ENCODE measurements at places on chromosomes 6 and 20. TPM values are rescaled to one million over a fixed set of nuclear protein-coding genes. Genes with fewer than 3 reads are reported as not detected.

The CST2 gene
- total RNA-seq = 1.2 TPM

- no peak overlapping the region for H3K27ac ChIP-seq
- H3K4me1 ChIP-seq = no peaks in the 10 kb centered on the region
- peaks cover 3% of the 10 kb centered on the region for H3K27me3 ChIP-seq
- no peak for DNase-seq
These were observed 240.9 kb upstream of the BTBD3 start for GRCh38 chr20:11676630-11677287.

GRCh38 chr6:50116390-50116789, 66.7 kb upstream of the DEFB112 start:
- H3K27me3 ChIP-seq = peaks cover 48% of the 10 kb centered on the region
- H3K27ac ChIP-seq = no peak overlapping the region
- H3K4me3 ChIP-seq = no peak overlapping the region

DNA sequence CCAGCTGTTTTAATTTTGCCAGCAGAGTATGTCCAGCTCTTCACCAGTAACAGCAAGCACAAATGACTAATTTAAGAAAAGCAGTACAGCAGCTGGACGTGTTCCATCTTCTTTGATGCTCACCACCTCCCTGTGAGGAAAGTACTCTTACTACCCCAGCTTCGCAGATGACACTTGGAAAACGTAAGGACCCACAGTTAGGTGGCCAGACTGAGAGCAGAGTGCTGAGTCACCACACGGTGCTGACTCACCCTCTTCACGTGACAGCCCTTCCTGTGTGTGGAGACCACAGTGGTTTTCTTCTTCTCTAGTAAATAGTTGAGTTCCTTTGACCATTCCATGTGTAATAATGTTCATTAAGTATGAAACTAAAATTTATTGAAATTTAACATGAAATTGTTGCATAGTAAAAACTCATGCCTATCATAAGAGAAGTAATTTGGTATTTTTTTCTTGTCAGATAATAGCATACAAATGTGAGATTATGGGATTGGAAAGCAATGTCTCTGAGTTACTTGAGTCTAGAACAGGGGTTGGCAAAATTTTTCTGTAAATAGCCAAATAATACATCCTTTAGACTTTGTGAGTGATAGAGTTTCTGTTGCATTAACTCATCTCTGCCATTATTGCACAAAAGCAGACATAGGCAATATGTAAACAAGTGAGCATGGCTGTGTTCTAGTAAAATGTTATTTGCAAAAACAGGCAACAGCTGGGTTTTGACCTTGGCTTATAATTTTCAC, 76.6 kb downstream of the SLX4IP start:
- H3K27me3 ChIP-seq = no peaks in the 10 kb centered on the region
- no peak for DNase-seq
- H3K4me3 ChIP-seq = no peak overlapping the region
- H3K4me1 ChIP-seq = peaks cover 52% of the 10 kb centered on the region
- H3K27ac ChIP-seq = peak overlapping the region; percentile 91
- peaks cover 4% of the 10 kb centered on the region for H3K36me3 ChIP-seq

The RUNX2 gene
- 4.9 TPM for total RNA-seq

The MUCL3 gene
- not detected for total RNA-seq

DNA sequence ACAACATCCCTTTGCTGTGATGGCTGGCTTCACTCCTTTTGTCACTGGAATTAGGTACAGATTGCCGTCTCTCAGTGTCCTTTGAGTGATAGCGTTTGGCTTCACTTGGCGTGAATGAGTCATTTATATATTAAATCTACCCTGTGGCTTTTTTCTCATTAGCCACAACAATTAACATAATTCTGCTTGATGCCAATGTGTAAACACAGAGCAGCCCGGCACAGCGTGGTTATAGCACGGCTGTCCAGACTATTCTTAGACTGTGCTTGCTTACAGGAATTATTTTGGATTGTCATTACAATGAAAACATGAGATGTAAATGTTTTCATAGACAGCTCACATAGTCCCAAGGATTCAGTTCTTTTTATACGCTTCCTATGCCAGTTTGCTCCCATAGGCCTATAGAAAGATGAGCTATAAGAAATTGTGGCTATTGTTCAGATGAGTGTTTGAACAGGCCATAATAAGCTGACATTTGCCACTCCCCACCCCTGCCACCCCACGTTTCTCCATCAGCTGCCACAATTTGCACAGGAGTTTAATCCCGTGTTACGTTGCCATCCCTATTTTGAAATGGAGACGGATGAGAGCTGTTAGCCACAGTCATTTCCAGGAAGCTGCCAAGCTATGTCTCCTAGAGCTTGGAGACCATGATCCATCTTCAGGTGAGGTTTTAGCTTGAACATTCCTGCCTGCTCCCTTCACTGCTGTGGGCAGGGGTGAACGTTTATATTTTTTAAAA, 65.9 kb downstream of the PPP1R14C start:
- H3K27me3 ChIP-seq = peaks cover 2% of the 10 kb centered on the region
- DNase-seq = no peak
- H3K4me3 ChIP-seq = no peak overlapping the region
- H3K27ac ChIP-seq = no peak overlapping the region
- H3K36me3 ChIP-seq = no peaks in the 10 kb centered on the region
- peaks cover 6% of the 10 kb centered on the region for H3K4me1 ChIP-seq

The SAMD10 gene
- 11.7 TPM for total RNA-seq

The TRIM15 gene
- total RNA-seq = not detected

DNA sequence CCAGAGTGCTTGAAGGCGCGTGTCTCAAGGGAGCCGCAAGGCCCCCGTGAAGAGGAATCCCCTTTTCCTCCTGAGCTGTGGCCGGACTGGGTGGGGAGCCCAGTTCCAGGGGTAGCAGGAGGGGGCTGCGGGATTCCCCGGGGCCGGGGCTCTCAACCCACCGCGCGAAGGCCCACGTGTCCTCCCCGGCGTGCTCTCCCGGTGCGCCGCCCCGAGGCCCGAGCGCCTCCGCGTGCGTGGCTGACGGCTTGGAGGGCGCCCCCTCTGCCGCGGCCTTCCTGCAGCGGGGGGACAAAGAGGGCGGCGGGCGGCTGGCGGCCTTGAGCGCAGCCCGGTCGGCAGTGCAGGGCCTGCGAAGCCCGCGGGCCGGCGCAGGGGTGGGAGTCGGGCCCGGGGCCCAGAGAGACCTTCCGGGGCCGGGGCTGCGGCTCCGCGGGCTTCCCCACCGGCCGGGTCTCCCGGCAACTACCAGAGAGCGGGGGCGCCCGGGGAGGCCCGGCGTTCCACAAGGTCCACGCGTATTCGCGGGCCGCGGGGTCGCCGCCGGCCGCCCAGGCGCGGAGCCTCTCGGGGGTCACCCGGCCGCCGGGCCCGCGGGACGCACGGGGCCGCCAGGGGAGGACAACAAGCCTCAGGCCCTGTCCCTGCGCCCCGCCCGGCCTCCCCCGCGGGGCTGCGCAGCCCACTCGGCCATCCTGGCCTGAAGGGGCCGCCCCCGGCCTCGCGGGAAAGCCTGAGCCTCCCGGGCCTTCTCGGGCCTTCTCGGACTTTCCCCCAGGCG, at the start of gene FAM217A:
Gene FAM217A (minus strand): TSS at position 447 of the 781 bp plus-strand sequence. CDS start 1,723 bp downstream, outside the sequence.
- no peak for DNase-seq
- no peaks in the 10 kb centered on the region for H3K27me3 ChIP-seq
- H3K4me1 ChIP-seq = no peaks in the 10 kb centered on the region
- no peak within 1 kb of the TSS for H3K4me3 ChIP-seq
- no peaks in the 10 kb centered on the region for H3K36me3 ChIP-seq

The SULF2 gene
- 65.2 TPM for total RNA-seq
